ENCODE measurements at places on chromosomes 4 and X.

- DNase-seq = no peak
Observed at GRCh38 chrX:5549512-5549911, 679.2 kb downstream of the NLGN4X start.

DNA sequence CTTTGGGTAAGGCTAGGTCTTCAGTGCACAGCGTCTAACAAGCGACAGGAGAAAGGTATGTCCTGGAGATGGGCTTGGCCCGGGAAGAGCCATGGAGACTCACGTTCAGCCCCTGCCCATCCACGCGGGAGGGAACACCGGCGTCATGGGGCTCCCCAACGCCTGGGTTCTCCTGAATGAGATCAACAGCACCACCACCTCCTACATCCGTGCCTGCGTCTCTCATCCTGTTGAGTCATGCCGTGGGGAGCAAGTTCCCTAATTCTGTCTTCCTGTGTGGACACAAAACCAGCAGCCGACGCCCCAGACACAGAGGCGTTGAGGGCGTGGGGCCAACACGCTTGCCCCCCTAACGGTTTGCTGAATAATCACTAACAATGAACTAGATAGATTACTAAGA, 20.1 kb upstream of the IL3RA start:
- DNase-seq = peak; percentile 18

DNA sequence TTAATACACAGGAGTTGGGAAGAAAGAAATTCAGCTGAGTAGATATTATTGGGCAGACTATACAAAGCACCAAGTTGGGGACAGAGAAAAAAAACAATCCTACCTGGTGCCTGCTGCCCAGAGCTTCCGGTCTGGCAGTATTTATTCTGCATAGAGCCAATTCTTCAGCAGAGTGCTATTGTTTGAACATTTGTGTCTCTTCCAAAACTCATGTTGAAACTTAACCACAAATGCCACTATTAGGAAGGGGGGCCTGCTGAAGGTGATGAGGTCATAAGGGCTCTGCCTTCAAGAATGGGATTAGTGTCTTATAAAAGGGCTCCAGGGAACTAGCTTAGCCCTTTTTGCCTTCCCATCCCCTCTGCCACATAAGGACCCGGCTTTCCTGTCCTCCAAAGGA, 136.2 kb downstream of the EVC2 start:
- no peak for DNase-seq

- no peak for DNase-seq
Observed at GRCh38 chr4:180407275-180407885, 1835.8 kb upstream of the TENM3 start.

GRCh38 chr4:183863155-183863825, 41.8 kb upstream of the STOX2 start:
- DNase-seq = no peak

- no peak for DNase-seq
Observed at GRCh38 chr4:142563682-142564291, 282.3 kb downstream of the INPP4B start.

DNA sequence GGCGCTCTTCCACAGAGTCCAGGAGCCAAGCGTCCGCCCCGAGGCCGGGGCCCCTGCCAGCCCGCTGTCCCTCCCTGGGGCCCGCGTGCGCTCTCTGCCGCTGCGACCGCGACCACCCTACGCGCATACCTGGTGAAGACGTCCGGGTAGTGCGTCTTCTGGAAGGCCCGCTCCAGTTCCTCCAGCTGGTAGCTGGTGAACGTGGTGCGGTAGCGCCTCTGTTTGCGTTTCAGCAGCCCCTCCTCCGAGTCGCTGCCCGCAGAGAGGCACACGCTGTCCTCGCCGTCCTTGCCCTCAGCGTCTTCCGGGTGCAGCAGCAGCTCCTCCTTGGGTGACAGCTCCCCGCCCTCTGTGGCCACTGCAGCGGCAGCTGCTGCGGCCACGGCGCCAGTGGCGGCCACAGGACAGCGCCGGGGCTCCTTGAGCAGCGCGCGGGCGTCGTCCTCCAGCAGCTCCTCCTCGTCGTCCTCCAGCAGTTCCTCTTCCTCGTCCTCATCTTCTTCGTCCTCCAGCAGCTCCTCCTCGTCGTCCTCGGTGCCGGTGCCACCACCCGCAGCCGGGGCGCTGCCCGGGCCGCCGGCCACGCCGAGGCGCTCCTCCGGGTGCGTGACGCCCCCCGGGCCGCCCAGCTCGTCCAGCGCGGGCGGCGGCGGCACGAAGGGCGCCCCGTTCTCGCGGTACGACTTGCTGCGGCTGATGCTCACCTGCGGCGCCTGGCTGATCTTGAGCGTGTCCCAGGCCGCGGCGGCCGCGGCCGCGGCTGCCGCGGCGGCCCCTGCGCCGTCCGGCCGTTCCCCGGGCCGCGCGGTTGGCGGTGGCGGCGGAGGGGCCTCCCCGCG, 2.8 kb downstream of the ARX start:
- no peak for DNase-seq

DNA sequence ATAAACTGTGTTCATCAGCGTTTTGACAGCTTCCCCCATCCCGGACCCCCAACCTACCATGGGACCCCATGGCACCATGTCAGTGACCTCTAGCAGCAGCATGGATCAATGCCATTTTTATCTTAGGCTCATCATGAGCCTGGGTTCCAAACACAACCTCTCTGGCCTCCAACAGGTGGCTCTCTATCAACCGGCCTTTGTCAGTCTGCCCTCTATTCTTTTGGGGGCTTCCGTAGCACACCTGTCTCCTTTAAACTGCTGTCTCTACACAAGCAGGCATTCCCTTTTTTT, 721 bp upstream of the TMEM150C start:
- no peak for DNase-seq

DNA sequence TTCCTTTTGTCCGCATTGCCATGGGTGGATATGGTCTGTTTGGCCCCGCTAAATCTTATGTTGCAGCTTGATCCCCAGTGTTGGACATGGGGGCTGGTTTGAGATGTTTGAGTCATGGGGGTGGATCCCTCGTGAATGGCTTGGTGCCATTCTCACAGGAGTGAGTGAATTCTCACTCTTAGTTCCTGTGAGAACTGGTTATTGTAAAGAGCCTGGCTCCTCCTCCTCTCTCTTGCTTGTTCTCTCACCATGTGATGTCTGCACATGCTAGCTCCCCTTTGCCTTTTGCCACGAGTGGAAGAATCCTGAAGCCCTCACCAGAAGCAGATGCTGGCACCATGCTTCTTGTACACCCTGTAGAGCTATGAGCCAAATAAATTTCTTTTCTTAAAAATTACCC, 22.6 kb upstream of the STBD1 start:
- DNase-seq = no peak

DNA sequence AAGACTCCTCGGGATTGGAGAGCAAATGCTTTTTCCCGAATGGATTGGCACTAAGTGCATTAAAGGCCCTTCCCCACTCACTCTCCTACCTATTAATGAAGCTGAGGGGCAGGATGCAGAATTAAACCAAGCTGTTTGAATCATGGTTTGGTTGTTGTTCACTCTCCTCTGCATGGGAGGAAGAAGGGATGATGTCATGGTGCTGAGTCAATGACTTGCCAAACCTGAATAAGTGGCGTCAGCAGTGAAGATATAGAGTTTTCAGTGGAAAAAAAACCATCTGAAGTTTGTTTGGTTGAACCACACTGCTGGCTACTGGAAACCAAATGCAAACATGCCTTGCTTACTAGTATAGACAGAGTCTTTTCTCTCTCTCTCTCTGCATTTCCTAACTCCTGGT, 19.8 kb upstream of the ZXDA start:
- DNase-seq = no peak

- no peak for DNase-seq
Observed at GRCh38 chrX:30065226-30065625, 150.1 kb upstream of the MAGEB2 start.

DNA sequence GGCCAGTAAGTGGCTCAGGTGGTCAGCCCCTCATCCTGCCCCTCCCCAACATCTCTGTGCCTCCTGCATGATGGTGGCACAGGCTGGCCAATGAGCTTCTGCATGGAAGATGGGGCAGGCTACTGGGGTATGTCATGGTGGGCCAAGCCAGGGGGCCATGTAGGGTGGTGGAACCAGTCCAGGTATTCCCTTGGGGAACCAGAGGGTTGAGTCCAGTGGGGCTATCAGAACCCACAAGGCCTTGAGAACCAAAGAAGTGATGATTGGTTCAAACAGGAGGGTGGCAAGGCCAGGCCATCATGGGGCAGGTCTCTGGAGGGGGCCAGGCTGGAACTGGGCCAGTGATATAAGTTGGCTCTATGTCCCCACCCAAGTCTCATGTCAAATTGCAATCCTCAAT, 18.8 kb upstream of the PPP2R2C start:
- DNase-seq = no peak

- no peak for DNase-seq
Observed at GRCh38 chr4:73902038-73902637, 32.9 kb downstream of the CXCL1 start.

- DNase-seq = no peak
Observed at GRCh38 chr4:126012691-126013290, 698.0 kb downstream of the FAT4 start.

- no peak for DNase-seq
Observed at GRCh38 chr4:187474238-187474637, 521.3 kb upstream of the ZFP42 start.

DNA sequence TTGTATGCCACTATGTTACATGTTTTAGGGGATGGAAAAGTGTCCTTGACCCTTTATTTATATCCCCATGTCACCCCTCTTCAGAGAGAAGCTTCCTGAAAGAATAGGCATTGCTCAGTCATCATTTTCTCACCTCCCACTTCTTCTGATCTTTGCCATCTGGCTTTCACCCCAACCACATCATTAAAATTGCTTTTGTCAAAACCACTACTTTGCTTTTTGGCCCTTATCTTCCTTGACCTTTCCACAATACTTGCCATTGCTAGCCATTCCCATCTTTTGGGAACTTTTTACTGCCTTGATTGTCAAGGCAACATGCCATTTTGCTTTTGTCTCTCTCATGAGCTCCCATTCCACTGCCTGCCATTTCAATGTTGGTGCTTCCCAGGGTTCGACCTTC, 14.9 kb upstream of the FAM9B start:
- no peak for DNase-seq

DNA sequence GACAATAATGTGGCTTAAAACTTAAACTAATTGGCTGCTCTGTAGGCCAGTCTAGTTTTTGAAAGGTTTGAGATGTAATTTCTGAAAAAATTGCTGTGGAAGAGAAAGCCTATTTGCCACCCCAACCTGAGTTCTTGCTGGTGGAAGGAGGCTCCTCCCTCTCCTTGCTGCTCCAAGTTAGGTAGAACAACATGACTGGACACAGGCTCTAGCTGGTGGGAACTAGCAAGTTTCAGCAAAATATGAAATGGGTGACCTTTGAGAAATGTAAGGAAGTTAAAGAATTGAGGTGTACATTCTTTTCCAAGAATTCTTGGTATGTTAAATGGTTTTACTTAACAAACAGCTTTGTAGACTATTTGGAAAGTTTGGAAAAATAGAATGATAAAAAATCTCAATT, 8.0 kb downstream of the RPL34 start:
- no peak for DNase-seq

GRCh38 chr4:40300371-40301162, 34.6 kb upstream of the CHRNA9 start:
- no peak for DNase-seq

- no peak for DNase-seq
Observed at GRCh38 chr4:180363815-180364214, 1879.4 kb upstream of the TENM3 start.

GRCh38 chr4:83025563-83025962, 9.4 kb upstream of the COPS4 start:
- no peak for DNase-seq

- DNase-seq = no peak
Observed at GRCh38 chrX:94107981-94108380, 434.0 kb downstream of the FAM133A start.

- DNase-seq = no peak
Observed at GRCh38 chr4:13359809-13360208, 124.3 kb downstream of the RAB28 start.

- DNase-seq = no peak
Observed at GRCh38 chr4:26116057-26116456, 202.0 kb downstream of the SMIM20 start.

GRCh38 chr4:143345356-143345755, 8.7 kb downstream of the GAB1 start:
- no peak for DNase-seq

GRCh38 chrX:14916017-14916674, 42.9 kb downstream of the MOSPD2 start:
- DNase-seq = no peak

- DNase-seq = no peak
Observed at GRCh38 chr4:151798678-151799416, 38.0 kb upstream of the GATB start.

- DNase-seq = no peak
Observed at GRCh38 chr4:112213091-112213490, 18.5 kb upstream of the AP1AR start.
